ENCODE measurements at places on chromosomes 1 and 21.

DNA sequence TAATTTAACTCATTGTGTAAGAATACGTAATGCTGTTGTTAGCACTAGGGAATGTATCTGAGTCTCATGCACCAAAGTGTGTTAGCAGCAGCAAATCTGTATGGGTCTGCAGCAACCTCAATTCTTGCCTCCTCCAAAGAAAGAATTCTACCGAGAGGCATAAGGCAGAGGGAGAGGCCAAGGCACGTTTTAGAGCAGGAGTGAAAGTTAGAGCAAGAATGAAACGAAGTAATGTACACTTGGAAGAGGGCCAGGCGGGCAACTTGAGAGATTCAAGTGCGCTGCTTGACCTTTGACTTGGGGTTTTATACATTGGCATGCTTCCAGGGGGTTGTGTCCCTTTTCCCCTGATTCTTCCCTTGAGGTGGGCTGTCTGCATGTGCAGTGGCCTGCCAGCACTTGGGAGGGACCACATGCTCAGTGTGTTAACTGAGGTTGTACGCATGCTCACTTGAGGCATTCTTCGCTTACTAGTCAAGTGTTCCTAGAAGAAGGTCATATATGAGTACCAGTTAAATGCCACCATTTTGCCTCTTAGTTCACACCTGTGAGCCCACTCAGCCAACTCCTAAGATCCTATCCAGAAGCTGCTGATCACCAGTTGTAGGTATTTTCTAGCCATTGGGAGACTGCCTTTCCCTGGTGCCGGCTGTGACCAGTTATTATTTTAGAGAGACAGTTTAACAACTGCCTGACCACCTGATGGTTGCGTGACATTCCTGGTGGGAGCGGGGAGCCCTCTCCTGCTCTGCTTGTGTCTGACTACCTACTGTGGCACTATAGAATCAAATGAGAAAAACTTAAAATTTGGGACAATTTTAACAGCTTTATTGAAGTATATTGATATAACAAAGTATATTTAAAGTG lies 2.7 kb upstream of the CNN3 start:
- DNase-seq, result no peak

DNA sequence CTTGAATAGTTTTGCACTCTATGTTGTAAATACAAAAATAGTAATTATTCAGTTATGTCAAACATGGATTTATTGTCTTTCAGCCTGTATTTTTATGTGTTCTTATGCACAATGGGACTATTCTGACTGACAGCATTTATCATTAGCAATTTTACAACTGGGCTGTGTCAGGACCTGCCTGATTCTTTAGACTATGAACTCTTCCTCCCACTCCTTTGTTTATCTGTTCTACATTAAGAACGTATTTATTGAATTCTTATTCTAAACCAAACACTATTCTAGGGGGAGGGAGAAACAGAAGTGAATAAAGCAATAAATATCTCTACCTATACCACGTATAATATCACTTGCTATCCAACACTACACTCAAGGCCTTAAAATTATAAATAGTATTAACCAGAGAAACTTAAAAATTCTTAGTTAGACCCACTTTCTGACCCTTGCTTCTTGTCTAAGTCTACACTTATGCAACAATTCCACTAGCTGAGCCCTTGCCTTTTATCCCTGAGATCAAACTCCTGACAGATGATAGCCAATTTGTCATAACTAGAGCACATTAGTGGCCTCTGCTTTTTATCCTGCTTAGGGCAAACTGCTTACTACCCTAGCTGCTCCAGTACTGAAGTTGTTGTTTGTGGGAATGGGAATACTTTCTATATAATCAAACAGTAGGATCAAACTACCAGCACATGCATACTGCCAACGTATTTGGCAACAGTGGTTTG lies 494.3 kb downstream of the BRINP3 start:
- DNase-seq, result no peak

- DNase-seq, result no peak
These were observed 6.7 kb downstream of the MTHFR start for GRCh38 chr1:11799099-11799498.

- no peak for DNase-seq
These were observed 608.3 kb upstream of the CHRM3 start for GRCh38 chr1:238778113-238778512.

DNA sequence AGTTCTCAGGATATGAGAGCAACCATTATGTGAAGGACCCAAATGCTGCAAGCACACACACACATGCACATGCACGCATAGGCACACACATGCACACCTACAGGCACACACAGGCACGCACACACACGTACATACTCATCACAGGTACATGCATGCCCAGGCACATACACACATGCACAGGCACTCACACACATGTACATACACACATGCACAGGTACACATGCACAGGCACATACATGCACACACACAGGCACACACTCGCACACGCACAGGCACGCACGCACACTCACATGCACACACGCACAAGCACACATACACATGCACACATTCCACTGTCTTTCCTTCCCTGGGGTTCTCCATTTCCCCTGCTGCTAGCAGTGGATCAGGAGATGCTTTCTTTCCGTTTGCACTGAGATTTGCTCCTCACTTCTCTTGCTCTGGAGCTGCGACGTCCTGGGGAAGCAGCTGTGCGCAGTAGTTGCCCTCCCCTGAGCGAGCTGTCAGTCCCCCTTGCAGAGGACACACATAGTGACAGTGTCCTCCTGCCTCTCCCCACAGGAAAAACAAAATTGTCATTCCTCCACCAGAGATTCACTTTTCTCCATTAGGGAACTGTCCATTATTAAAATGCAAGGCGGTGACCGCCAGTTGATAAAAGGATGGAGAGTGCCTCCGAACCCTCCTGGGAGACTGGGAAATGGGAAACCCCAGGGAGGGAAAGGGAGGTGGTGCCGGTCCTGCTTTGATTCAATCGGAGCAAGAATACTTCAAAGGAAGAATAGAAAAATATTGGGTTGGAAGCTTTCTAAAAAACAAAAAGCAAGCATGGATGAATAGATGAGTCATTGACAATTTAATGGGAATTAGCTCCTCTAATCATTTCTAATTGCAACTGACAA lies 69.5 kb downstream of the WDR4 start:
- no peak for DNase-seq

DNA sequence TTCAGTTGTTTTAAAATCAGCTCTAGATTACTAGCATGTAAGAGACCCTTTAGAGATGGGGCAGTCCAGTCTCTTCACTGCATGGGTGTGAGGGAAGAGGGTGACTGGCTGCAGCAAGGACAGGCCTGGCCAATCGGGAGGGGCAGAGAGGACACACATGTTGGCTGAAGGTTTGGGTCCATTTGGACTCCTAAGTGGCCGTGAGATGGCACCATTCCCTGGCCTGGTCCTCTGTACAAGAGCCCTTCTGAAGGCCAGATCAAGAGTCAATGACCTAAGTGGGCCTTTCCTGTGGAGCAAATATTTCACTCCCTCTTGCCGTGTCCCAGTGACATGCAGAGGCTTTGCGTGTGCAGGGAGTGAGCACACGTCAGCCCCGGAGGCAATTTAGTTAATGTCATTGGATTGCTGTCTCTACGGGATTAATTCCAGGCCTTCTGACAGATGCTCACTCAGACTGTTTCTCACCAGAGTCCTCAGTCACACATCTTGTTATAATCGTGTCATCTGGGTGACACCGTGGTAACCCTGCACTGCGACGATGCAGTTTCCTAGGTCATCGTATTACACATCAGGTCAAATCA lies 613.0 kb downstream of the NPHP4 start:
- no peak for DNase-seq

GRCh38 chr21:42120101-42120902 lies 49.2 kb downstream of the UMODL1 start:
- DNase-seq, result no peak

DNA sequence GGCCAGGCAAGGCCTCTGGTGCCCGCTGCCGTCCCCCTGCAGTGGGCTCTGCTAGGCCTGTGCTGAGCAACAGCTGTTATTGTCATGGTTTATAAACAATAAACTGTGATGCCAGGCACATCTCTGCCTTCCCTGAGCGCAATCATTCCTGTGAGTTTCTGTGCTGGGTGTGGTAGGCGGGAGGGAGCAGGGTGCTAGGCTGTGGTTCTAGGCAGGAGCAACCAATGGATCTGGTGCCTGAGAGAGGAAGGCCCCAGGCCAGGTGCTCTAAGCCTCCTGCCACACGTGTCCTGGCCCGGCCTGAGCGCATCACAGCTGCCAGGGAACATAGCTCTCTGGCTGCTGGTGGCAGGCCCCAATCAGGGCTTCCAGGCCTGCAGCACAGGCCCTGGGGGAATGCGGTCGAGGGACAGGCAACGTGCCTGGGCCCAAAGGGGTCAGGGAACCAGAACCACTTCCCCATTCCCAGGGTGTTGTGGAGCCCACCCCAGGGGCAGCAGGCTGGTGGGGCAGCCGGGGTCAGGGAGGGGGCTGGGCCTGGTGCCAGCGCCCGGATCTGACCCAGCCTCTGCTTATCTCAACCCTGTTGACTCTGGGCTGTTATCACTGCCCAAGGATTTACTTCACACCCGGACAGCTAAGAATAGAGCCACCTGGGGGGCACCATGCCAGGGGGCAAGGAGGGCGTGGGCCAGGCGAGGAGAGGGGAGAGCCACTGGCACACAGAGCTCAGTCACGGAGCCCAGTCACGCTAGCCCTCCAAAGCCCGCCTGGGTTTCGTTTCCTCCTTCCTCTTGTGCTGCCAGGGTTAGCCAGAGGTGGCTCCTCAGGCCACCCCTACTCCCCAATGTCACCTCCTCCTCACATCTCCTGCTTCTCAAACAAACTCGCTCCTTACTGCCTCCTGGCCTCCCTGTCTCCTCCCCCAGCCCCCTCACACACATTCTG lies 11.5 kb downstream of the TRIM46 start:
- DNase-seq, result no peak

DNA sequence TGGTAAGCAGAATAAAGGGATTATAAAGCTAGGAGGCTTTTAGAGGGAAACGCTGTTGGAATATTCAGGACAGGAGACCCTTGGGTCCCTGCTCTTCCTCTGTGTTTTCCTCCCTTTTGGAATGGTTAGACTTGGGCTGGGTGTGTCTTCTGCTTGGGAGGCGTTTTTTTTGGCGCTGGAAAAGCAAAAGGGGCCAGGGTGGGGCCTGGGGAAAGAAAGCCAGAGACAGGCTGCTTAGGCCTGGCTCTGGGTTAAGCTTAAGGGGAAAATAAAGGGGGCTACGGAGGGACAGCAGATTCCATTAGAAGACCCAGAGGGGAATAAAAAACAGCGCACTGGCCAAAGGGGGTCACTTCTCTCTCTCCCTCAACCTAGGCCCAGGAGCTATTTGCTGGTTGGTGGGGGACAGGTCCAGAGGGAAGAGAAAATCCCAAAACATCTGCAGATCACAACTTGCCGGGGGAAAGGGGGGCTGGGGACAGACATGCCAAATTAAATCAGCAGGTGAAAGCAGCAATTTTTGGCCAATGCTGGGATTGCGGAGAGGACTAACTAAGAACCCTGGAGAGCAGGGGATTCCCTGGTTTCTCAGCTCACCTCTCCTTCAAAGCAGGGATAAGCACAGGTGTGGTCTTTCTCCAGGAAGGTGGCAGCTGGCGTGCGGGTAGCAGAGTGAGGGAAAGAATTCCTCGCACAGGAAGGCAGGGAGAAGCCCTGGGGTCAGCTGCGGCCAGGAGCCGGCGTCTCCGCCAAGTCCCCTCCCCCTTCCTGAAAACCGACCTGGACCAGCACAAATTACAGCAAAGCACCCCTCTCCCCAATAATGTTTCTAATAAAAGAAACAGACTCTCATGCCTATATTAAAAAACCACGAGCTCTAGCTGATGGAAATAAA lies 82.2 kb upstream of the AK4 start:
- no peak for DNase-seq

- DNase-seq, result no peak
These were observed 993 bp downstream of the DDX59 start for GRCh38 chr1:200668514-200669313.

- no peak for DNase-seq
These were observed at the start of gene FOXE3 for GRCh38 chr1:47415728-47416318. TSS of gene FOXE3 (plus strand) at chr1:47416285. CDS start at chr1:47416316, 31 bp downstream.

DNA sequence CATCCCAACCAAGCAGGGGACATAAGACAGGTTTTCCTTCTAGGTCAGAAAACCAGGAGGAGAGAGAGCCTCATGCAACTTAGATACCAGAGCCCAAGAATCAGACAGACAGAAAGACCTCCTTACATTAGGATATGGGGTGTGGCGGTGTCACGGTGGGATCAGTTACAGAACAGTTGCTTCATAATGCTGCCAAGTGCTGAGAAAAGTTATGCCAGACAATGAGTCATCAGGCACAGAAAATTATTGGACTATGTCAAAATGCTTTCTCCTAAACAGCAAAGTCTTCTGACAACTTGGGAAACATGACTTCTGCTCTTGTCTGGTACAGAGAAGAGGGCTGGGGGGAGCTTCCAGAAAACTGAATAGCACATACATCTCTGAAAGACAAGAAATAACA lies 1120.2 kb upstream of the TMPRSS15 start:
- DNase-seq, result no peak

- DNase-seq, result no peak
These were observed 21.7 kb downstream of the ETNK2 start for GRCh38 chr1:204130178-204130577.

DNA sequence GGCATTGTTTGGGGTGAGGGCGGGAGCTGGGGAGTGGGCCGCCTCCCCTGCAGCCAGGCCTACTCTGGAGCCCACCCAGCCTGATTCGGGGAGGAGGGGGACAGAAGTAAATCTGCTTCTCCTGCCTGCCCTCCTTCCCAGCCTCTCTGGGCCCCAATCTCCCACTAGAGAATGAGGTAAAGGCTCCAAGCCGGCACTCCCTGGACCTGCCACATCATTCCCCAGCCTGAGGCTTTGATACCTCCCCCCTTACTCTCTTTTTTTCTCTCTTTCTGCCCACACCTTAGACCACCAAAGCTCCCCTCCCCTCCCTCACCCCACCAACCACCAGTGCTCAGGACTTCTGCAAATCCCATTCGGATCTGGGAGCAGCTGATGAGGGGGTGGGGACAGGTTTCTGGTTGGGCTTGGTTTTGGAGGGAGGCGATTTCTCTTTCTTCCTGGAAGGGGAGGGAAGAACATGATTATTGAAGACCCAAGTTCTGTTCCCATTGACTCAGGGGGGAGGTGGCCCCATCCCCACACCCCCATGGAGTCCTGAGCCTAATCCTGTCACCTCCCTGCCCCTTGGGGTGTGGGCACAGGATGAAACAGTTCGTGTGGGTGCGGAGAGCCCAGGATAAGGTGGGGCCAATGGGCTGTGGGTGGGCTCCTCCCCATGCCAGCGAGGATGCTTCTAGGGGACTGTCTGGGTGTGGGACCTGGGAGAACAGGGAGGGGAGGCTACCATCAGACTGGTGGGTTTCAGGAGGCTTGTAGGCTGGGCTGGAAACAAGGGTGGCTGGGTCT lies 1.3 kb downstream of the MAP7D1 start:
- DNase-seq, result no peak

DNA sequence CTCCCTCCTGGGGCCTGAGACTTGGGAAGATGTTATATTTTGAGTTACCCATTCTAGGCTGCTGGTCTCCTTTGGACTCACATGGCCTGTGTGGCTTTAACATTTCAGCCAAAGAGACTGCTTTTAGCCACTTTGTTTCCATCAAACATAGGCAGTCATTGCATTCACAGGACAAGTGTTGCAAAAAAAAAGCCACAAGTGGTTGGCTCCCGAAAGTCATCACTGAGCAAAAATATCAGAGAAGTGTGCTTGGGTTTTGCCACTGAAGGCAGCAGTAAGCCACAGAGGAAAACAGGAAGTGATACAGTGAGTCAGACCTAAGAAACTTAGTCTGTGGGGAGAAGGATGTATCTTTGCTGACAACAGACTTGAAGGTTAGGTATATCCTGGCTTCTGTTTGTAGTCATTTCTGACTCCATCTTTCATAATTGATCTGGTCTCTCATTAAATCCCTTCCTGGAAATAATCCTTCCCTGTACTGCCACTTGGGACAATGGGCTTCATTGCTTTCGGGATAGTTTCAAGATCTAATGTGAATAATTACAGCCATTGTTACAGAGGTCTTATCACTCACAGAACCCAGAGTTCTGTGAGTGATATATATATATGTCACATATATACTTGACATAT lies 80.9 kb downstream of the COLGALT2 start:
- no peak for DNase-seq

All from stimulated activated CD4-positive, alpha-beta T cell treated with anti-CD3 and anti-CD28 coated beads, Interleukin-15, amount 100 ng/mL, for 1 hour (primary cell).